Immature natural killer cell (primary cell): ENCODE measurements at places on chromosomes 13 and 19.

- no peaks in the 10 kb centered on the region for H3K36me3 ChIP-seq
- H3K27me3 ChIP-seq: peaks cover 19% of the 10 kb centered on the region
- H3K4me3 ChIP-seq: no peak overlapping the region
- no peak overlapping the region for H3K27ac ChIP-seq
- DNase-seq: no peak
- no peaks in the 10 kb centered on the region for H3K4me1 ChIP-seq
Measured at GRCh38 chr13:111893071-111893606, 173.8 kb upstream of the SOX1 start.

DNA sequence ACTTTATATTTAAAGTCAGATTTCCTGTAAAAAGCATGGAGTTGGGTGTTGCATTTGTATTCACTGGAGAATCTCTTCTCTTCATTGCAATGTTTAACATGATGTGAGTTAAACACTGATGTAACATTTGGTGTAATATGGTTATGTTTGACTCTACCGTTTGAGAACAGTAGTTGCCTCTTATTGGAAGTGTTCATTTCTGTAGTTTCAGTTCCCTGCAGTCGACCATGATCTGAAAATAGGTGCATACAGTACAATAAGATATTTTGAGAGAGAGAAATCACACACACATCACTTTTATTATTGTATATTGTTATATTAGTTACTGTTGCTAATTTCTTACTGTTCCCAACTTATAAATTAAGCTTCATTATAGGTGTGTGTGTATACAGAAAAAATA lies 105.2 kb upstream of the SPACA7 start:
- H3K4me1 ChIP-seq: no peaks in the 10 kb centered on the region
- no peak for DNase-seq
- H3K27ac ChIP-seq: no peak overlapping the region
- peaks cover 11% of the 10 kb centered on the region for H3K27me3 ChIP-seq
- no peaks in the 10 kb centered on the region for H3K36me3 ChIP-seq

DNA sequence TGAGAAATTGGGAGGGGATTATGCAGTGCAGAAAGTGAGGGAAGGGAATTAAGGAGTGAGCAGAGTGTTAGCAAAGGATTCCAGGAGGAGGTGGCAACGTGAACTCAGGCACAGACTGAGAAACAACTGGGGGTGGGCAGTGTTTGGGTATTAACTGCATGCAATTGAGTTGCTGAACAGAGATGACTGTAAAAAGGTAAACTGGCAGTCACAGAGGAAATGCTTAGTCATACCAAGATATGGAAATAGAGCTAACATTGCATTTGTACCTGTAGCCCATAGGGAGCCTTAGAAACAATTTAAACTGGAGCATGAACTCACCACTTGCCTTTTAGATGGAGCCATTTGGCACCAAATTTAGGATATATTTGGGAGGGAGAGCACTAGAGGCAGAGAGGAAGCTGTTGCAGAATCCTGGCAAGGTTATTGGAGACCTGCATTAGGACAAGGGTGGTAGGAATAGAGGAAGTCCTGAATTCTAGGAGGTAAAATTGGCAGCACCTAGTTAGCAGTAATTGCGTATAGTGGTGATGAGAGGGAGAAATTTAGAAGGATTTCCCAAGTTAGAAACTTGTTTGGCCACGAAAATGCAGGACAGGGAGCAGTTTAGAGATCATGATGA lies 100.6 kb upstream of the FRY start:
- DNase-seq: no peak
- no peak overlapping the region for H3K4me3 ChIP-seq
- peaks cover 4% of the 10 kb centered on the region for H3K36me3 ChIP-seq
- H3K4me1 ChIP-seq: peaks cover 31% of the 10 kb centered on the region
- peaks cover 4% of the 10 kb centered on the region for H3K27me3 ChIP-seq

GRCh38 chr13:32726374-32727037 lies 140.3 kb downstream of the PDS5B start:
- H3K4me3 ChIP-seq: no peak overlapping the region
- DNase-seq: no peak
- no peak overlapping the region for H3K27ac ChIP-seq
- peaks cover 14% of the 10 kb centered on the region for H3K36me3 ChIP-seq

DNA sequence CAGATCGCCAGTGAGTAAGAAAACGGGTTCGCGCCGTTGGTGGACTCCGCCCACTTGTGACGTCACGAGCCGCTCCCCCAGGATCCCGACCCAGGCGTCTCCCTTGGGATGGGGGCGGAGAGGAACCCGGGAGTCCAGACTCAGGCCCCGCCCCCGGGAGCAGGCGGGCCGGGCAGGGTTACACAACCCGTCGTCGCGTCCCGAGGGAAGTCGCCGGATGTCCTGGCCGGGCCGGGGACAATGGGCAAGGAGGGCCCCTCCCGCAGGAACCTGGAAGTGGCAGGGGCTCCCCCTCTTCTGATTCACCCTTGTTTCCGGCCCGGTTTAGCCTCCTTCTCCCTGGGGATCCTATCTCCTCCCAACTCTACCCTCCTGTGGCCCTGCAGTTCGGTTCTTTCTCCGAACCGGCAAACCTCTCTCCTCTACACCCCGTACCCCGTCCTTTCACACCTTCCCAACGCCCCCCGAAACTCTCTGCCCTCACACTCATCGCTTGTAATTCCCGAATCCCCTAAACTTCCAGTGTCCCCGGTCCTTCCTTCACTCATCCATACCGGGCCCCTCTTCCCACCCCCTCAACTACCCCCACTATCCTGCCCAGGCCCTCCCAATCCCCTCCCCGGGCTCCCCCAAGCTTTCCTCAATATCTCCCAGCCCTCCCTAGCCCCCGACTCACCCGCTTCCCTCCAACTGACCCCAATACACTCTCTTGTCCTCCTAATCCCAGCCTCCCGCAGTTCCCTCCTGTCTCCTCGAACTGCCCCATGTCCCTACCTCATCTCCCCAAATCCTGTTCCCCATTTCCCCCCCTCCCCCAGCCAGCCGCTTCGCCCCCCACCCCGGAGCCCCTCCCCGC lies 20.0 kb upstream of the ERCC1 start:
- peaks cover 7% of the 10 kb centered on the region for H3K36me3 ChIP-seq
- H3K4me1 ChIP-seq: peaks cover 62% of the 10 kb centered on the region
- H3K4me3 ChIP-seq: peak overlapping the region; percentile 90
- DNase-seq: peak; percentile 59
- peaks cover 18% of the 10 kb centered on the region for H3K27me3 ChIP-seq

- no peak overlapping the region for H3K4me3 ChIP-seq
- no peak for DNase-seq
- no peak overlapping the region for H3K27ac ChIP-seq
- no peaks in the 10 kb centered on the region for H3K36me3 ChIP-seq
- H3K27me3 ChIP-seq: peaks cover 7% of the 10 kb centered on the region
Measured at GRCh38 chr19:14901675-14902260, 15.8 kb upstream of the OR7A17 start.

- no peak for DNase-seq
- H3K36me3 ChIP-seq: no peaks in the 10 kb centered on the region
- H3K4me1 ChIP-seq: no peaks in the 10 kb centered on the region
- H3K4me3 ChIP-seq: no peak overlapping the region
- H3K27me3 ChIP-seq: peaks cover 11% of the 10 kb centered on the region
- no peak overlapping the region for H3K27ac ChIP-seq
Measured at GRCh38 chr19:41792513-41793413, 3.6 kb upstream of the CEACAM3 start.

GRCh38 chr13:22047082-22047784 lies 376.4 kb downstream of the FGF9 start:
- peaks cover 28% of the 10 kb centered on the region for H3K4me1 ChIP-seq
- no peaks in the 10 kb centered on the region for H3K36me3 ChIP-seq
- no peak for DNase-seq

- no peak for DNase-seq
- H3K27ac ChIP-seq: no peak overlapping the region
- H3K36me3 ChIP-seq: peaks cover 33% of the 10 kb centered on the region
Measured at GRCh38 chr19:40084948-40085347, 5.8 kb downstream of the ZNF780A start.

DNA sequence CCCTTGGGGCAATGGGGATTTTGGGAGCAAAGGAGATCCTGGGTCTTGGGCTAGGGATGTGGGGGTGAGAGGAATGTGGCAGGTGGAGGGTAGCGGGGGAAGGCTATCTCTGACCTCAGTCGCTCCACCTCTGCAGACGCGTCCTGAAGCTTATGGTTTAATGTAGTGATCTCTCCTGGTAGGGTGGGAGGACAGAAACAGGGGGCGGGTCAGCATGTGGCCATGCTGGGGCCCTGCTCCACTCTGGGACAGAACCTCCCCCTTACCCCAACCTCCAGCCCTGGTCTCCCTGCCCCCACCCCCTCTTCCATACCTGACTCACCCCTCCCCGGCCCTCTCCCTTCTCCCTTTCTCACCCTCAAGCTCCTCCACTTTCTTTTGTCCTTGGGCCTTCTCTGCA lies 1.4 kb downstream of the BST2 start:
- H3K27ac ChIP-seq: peak overlapping the region; percentile 94
- H3K36me3 ChIP-seq: peaks cover 3% of the 10 kb centered on the region
- DNase-seq: no peak
- H3K27me3 ChIP-seq: peaks cover 4% of the 10 kb centered on the region
- peaks cover 53% of the 10 kb centered on the region for H3K4me1 ChIP-seq

DNA sequence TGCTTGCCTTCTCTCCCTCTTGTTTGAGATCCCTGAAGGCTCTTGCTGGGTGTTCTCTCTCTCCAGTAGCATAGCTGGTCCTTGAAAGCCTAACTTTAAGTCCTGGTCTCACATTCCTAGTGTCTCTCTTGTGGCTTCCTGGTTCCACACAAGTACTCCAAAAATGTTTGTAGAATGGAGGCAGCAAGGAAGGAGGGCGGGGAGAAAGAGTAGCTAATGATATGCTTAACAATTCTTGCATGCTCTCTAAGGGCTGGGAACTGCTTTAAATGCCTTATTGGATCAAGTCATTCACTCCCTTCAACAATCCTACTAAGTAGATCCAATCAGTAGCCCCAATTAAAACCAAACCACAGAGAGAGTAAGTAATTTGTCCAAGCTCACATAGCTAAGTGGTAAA lies 357.3 kb downstream of the KLF5 start:
- H3K27me3 ChIP-seq: peaks cover 2% of the 10 kb centered on the region
- no peak for DNase-seq

DNA sequence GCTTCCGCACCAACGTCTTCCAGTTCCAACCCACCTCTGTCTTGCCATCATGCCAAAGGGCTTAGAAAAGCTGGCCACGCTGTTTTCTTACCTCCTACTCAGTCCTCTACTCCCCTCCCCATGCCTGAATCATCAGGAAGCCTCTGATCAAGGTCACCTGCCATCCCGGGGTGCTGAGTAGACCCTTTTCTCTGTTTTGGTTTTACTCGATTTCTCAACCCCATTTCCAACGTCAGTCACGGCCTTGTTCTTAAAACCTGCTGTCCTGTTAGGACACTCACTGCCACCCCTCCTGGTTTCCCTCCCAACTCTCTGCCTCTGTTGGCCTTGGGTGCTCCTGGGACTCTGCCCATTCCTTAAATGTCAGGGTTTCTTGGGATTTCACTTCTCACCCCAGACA lies 350.1 kb downstream of the FOXO1 start:
- no peaks in the 10 kb centered on the region for H3K36me3 ChIP-seq
- peaks cover 2% of the 10 kb centered on the region for H3K27me3 ChIP-seq
- DNase-seq: no peak
- no peak overlapping the region for H3K27ac ChIP-seq

DNA sequence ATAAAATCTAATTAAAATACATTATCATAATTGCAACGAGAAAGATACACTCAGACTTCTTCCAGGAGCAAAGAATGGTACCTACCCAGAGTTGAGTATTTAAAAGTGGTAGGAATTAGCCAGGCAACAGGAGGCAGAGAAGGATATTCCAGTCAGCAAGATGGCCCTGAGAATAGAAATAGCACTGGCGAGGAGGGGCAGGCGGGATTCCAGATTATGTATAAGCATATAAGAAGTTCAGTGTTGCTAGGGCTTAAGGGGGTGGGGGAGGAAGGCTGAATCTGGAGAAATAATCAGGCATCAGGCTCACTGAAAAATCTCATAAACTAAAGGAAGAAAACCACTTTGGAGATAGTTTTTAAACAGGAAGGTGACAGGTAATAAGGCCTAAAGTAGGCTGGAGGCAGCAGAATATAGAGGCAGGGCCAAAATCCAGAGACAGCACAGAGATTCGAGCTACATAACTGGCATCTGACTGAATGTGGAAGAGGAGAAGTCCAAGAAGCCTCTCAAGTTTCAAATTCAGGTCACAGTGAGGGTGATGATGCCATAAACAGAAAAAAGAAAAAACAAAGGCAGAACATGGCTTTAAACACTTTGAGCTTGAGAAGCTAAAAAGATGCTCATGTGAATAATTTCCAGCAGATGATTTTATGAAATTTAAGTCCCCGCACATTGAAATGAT lies 7.5 kb downstream of the KPNA3 start:
- H3K4me1 ChIP-seq: peaks cover 79% of the 10 kb centered on the region
- no peaks in the 10 kb centered on the region for H3K36me3 ChIP-seq
- no peak overlapping the region for H3K27ac ChIP-seq
- no peak for DNase-seq

- no peak overlapping the region for H3K4me3 ChIP-seq
- H3K27ac ChIP-seq: no peak overlapping the region
- H3K36me3 ChIP-seq: peaks cover 5% of the 10 kb centered on the region
- peaks cover 16% of the 10 kb centered on the region for H3K27me3 ChIP-seq
- H3K4me1 ChIP-seq: peaks cover 8% of the 10 kb centered on the region
Measured at GRCh38 chr19:53912653-53913052, 3.6 kb downstream of the CACNG7 start.

GRCh38 chr13:41780715-41781706 lies 179.9 kb downstream of the VWA8 start:
- no peaks in the 10 kb centered on the region for H3K27me3 ChIP-seq
- peaks cover 9% of the 10 kb centered on the region for H3K36me3 ChIP-seq
- no peak overlapping the region for H3K4me3 ChIP-seq
- no peak for DNase-seq
- no peaks in the 10 kb centered on the region for H3K4me1 ChIP-seq
- no peak overlapping the region for H3K27ac ChIP-seq

DNA sequence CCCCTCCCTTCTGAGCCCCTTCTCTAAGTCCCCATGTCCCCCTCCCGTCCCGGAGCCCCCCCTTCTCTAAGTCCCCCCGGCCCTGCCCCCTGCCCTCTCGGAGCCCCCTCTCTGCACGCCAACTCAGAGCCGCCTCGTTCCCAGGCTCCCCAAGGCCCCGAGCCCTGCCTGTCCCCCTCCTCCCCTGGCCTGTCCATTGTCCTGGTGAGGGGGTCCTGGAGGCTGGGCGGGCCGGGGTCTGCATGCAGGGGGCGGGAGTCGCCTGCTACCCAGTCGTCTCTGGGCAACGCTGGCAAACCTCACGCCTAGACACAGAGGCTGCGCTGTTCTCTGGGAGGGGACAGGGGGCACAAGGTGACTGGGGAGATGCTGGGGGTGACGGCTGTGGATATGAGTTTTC lies 39.2 kb upstream of the SEMA6B start:
- peaks cover 5% of the 10 kb centered on the region for H3K27me3 ChIP-seq
- peak overlapping the region; percentile 34 for H3K4me3 ChIP-seq
- no peak for DNase-seq
- no peak overlapping the region for H3K27ac ChIP-seq
- H3K4me1 ChIP-seq: peaks cover 18% of the 10 kb centered on the region
- H3K36me3 ChIP-seq: no peaks in the 10 kb centered on the region

DNA sequence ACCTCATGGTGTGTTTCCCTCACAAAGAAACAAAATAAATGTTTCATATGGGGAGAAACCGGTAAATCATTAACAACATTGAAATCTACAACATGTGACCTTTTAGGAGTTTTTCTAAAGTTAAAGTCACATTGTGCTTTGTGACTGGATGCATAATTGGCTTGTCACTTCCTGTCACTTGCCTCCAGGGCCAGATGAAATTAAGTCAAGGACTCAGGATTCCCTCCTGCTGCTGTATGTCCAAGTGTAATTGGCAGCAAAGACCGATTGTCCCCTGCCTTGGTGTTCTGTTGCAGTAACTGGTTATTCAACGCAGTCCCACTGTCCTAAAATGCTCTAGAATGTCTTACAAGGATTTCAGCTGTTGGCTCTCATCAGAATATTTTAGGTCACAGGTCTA lies 448.2 kb downstream of the LIG4 start:
- DNase-seq: no peak
- H3K36me3 ChIP-seq: no peaks in the 10 kb centered on the region
- H3K4me1 ChIP-seq: no peaks in the 10 kb centered on the region
- no peak overlapping the region for H3K4me3 ChIP-seq
- no peak overlapping the region for H3K27ac ChIP-seq
